Chondrocyte (in vitro differentiated cells): ENCODE measurements at places on chromosomes 5 and 9. TPM values are rescaled to one million over a fixed set of nuclear protein-coding genes. Genes with fewer than 3 reads are reported as not detected.

Gene CNTNAP3
- total RNA-seq = 10.4 to 22.3 TPM (median 20.0 TPM) in 3 replicates

Gene PKD2L2
- total RNA-seq = not detected in 3 replicates

DNA sequence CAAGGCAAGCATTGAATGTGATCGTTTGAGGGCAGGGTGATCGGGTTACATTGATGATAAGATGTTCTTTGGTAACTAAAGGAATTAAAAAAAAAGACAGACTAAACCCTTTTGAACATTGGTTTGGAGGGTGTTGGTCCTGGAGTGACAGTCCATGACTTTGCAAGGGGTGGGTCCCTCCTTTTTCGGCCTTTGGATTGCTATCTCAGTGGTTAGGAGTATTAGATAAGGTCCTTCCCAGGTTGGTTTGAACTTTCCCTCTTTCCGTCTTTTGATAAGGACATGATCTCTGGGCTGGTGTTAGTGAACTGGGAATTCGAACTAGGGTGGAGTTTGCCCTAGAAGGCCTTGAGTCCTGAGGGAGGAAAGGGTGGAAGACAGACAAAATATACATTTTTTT lies 5.4 kb upstream of the ABO start:
- no peak overlapping the region for H3K4me3 ChIP-seq
- no peaks in the 10 kb centered on the region for H3K36me3 ChIP-seq
- H3K27ac ChIP-seq = no peak overlapping the region
- DNase-seq = no peak
- peaks cover 3% of the 10 kb centered on the region for H3K4me1 ChIP-seq

GRCh38 chr9:120360046-120360445 lies 219.9 kb downstream of the CDK5RAP2 start:
- peaks cover 3% of the 10 kb centered on the region for H3K4me1 ChIP-seq
- no peak overlapping the region for H3K27ac ChIP-seq
- H3K4me3 ChIP-seq = no peak overlapping the region
- H3K27me3 ChIP-seq = no peaks in the 10 kb centered on the region
- peaks cover 2% of the 10 kb centered on the region for H3K36me3 ChIP-seq

DNA sequence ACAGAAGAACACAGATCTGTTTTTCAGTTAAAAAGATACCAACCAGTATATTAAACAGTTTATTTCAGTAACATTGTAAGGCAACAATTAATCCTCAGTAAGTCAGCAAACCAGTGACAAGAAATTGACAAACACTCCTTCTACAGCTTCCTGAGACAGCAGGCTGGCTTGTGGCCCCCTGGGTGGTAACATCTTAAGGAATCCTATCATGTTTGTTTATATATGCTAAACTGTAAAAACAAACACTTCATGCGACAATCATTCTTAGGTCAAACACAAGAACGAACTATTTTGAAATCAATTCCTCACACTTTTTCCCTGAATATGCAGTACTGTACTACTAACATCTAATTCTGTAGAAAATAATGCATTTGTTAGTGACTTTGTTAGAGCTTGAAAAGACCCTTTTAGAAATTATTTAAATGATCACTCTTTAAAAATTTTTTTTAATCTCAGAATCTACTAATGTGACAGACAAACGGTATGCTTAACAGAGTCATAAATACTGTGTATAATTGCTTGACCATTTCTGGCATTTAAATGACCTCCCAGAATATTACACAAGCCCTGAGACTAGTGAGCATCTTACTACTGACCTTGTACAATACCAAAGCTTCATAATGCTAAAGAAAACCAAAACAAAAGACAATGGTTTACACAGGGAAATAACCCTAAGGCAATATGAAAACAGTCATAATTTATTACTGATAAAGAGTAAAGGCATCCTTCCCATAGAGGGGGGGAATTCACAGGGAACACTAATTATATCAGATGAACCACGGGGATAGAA lies 48.2 kb downstream of the ERMP1 start:
- peaks cover 9% of the 10 kb centered on the region for H3K4me1 ChIP-seq
- no peak overlapping the region for H3K27ac ChIP-seq
- DNase-seq = no peak
- H3K4me3 ChIP-seq = no peak overlapping the region

- H3K4me3 ChIP-seq = no peak overlapping the region
- peaks cover 40% of the 10 kb centered on the region for H3K36me3 ChIP-seq
- no peak for DNase-seq
- no peaks in the 10 kb centered on the region for H3K27me3 ChIP-seq
These were observed 111.8 kb upstream of the FCN2 start for GRCh38 chr9:134768709-134769351.

GRCh38 chr5:9337928-9338595 lies 207.8 kb downstream of the SEMA5A start:
- H3K4me3 ChIP-seq = no peak overlapping the region
- H3K4me1 ChIP-seq = peaks cover 68% of the 10 kb centered on the region
- peaks cover 14% of the 10 kb centered on the region for H3K36me3 ChIP-seq
- no peaks in the 10 kb centered on the region for H3K27me3 ChIP-seq
- no peak for DNase-seq
- peak overlapping the region; percentile 80 for H3K27ac ChIP-seq

DNA sequence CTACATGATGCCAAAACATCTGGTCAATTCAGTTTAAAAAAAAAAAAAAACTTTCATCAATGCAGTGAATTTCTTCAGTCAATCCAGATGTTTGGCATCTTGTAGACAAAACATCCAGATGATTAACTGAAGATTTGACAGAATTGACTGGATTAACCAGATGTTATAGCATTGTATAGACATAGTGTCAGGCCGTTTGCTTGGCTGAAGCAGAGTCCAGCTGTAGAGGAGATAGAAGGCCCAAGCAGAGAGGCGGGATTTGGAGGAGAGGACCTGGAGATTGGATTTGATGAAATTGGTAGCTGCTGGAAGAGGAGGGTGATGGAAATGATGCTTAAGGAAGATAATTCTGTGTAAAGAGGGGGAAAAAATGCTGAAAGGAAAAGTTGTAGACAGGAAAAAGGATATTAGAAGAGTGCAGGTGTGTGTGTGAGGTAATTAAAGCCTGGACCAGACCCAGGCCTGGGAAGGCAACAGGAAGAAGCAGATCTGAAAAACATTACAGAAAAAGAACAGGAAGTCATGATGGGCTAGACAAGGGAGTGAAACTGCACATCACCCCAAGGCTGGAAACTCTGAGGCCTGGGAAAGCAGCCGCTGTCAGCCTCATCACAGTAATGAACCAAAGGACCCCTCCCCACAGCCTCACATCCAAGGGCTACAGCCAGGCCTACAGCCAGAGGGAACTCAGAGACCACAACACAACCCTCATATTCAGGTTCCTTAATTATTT lies 258.3 kb downstream of the CWC27 start:
- no peak overlapping the region for H3K4me3 ChIP-seq
- peaks cover 5% of the 10 kb centered on the region for H3K4me1 ChIP-seq
- H3K36me3 ChIP-seq = no peaks in the 10 kb centered on the region

DNA sequence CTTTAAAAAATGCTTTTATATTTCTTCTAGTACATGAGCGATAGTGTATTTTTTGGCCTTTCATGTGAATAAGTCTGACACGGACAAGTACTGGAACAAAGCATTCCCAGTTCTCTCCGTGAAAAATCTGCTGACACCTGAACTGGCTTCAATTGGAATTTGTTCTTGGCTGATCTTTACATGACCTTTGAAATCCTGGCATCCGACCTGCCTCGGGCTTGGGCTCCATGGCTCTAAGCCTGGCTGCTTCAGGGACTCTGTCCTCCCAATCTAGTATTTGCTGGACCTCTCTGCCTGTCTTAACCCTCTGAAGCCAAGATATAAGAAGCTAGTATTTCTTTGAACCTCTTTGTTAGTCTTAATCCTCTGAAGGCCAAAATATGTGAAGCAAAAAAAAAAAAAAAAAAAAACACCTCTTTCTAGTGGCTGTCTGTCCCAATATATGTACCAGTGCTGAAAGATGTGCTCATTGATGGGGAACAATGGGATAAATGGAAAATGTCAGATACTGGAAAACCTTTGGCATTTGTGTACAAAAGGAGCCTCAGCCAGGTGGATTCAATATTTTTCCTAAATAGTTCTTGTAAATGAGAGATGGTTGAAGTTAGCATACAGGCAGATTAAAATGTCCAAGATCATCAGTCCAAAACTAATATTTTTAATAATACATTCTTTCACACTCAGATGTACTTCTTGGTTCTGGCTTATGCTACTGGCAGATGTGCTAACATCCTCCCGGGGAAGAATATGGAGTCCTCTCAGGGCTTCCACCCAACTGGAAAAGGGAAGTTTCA lies 470.6 kb downstream of the TUSC1 start:
- no peak overlapping the region for H3K27ac ChIP-seq
- no peaks in the 10 kb centered on the region for H3K27me3 ChIP-seq
- no peak for DNase-seq
- H3K36me3 ChIP-seq = no peaks in the 10 kb centered on the region
- no peaks in the 10 kb centered on the region for H3K4me1 ChIP-seq

GRCh38 chr5:126591549-126591948 lies 3.5 kb downstream of the ALDH7A1 start:
- H3K36me3 ChIP-seq = peaks cover 6% of the 10 kb centered on the region
- H3K27ac ChIP-seq = no peak overlapping the region
- peaks cover 25% of the 10 kb centered on the region for H3K4me1 ChIP-seq
- DNase-seq = no peak

GRCh38 chr5:109589986-109590385 lies 99.7 kb upstream of the MAN2A1 start:
- H3K27ac ChIP-seq = no peak overlapping the region
- H3K27me3 ChIP-seq = peaks cover 2% of the 10 kb centered on the region
- H3K36me3 ChIP-seq = no peaks in the 10 kb centered on the region
- DNase-seq = no peak
- no peaks in the 10 kb centered on the region for H3K4me1 ChIP-seq
- no peak overlapping the region for H3K4me3 ChIP-seq

- peaks cover 85% of the 10 kb centered on the region for H3K27me3 ChIP-seq
- H3K4me3 ChIP-seq = peak overlapping the region; percentile 53
- peaks cover 15% of the 10 kb centered on the region for H3K4me1 ChIP-seq
- no peak overlapping the region for H3K27ac ChIP-seq
- no peak for DNase-seq
These were observed 717.9 kb upstream of the WWC1 start for GRCh38 chr5:167573370-167574127.
